ENCODE measurements at places on chromosomes 2 and 18.

GRCh38 chr2:100052650-100053049, 89.7 kb downstream of the AFF3 start:
- DNase-seq = no peak

- no peak for DNase-seq
These were observed 4.9 kb upstream of the MAT2A start for GRCh38 chr2:85534099-85534498.

DNA sequence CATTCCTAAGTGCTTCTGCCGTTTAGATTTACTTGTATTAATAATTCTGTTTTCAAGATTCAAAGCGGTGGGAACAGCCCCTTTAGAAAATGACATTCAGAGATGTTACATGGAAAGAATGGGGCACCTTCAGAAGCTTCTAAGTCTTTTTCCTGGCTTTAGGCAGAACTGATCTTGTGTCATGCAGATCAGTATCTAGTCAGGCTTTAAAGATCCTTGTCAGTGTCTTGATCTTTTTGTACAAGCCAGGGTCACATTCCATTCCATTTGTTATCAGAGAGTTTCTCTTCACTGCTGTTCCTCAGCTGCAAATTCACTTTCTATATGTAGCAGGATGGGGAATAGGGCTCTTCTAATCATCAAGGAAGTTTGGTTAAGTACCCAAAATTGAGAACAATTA, 275.3 kb downstream of the DCC start:
- no peak for DNase-seq

GRCh38 chr2:158932131-158932645, 36.3 kb upstream of the TANC1 start:
- DNase-seq = no peak

DNA sequence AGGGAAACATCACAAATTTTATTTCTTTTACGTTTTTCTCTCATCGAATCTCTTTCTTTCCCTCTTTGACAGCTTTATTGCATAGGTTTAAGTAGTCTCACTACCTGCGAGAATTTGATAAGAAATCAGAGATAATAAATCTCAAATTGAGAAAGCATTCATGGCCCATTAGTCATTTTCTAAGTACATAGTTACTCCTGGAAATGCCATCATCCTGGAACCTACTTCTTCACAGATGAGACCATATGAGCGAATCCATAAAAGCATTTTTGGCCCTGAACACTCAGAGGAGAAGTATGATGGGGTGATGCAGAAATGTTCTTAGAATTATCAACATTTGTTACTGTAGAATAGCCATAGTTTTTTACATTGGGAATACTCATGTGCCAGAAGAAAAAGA, 138.0 kb upstream of the ARHGAP28 start:
- DNase-seq = no peak

- DNase-seq = no peak
These were observed 74.0 kb downstream of the NRXN1 start for GRCh38 chr2:50957896-50958295.

- DNase-seq = no peak
These were observed 361.7 kb downstream of the ANAPC1 start for GRCh38 chr2:111522231-111522768.

DNA sequence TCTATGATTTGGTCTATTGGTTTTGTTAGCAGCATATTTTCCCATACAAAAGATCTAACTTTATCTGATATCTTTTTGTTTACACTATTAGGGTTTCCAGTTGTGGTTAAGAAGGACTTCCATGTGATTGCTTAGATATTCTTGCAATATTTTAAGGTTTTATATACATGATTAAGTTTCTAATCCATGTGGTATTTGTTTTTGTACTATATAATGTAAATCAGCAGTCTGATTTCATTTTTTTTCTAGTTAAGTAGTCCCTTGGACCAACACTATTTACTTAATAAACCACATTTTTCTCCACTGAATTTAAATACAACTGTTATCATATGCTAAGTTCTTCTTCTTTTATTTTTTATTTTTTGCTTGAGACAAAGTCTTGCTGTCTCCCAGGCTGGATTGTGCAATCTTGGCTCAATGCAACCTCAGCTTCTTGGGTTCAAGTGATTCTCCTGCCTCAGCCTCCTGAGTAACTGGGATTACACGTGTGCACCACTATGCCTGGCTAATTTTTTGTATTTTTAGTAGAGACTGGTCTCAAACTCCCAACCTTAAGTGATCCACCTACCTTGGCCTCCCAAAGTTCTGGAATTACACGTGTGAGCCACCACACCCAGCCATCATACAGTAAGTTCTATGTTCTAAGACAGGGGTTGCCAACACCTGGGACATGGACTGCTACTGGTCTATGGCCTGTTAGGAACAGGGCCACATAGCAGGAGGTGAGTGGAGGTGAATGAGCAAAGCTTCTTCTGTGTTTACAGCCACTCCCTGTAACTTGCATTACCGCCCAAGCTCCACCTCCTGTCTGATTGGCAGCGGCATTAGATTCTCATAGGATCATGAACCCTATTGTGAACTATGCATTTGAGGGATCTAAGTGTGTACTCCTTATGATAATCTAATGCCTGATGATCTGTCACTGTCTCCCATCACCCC, 58.5 kb upstream of the RAB27B start:
- DNase-seq = no peak

GRCh38 chr18:50662177-50662576, 102.3 kb downstream of the MAPK4 start:
- DNase-seq = no peak

DNA sequence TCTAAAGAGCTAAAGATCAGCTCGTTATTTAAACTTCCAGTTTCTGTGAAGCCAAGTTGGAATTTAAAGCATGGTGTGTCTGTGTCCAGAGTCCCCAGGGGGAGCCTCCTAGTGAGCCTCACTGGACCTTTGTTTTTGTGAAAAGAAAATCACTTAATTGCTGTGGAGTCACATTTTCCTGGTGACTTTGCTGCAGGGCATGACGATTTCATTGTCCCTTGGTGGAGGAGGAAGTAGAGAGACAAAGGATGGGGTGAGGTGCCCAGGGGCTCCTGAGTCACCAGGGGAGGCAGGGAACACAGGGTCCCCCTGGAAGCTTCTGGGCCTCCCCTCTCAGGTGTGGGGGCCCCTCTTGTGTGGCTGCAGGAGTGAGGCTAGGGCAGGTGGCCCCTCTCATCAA, 19.7 kb downstream of the ATP6V1C2 start:
- DNase-seq = no peak

Measured in activated CD4-positive, alpha-beta T cell treated with anti-CD3 and anti-CD28 coated beads, Interleukin-2, amount 50 U/mL, for 4 hours (primary cell).